Ascending aorta (tissue), 2 donors: ENCODE measurements at places on chromosomes 2 and 18.
A peak's percentile ranks its signal among the peaks of the same experiment; 100 is the strongest.

- no peak overlapping the region for H3K4me3 ChIP-seq
- H3K4me1 ChIP-seq, result no peaks in the 10 kb centered on the region
Observed at GRCh38 chr18:55634545-55634944, 46.6 kb upstream of the TCF4 start.

- H3K36me3 ChIP-seq, result no peaks in the 10 kb centered on the region
- H3K4me1 ChIP-seq, result peaks cover 7% of the 10 kb centered on the region
- H3K27me3 ChIP-seq, result no peaks in the 10 kb centered on the region
- no peak overlapping the region for H3K27ac ChIP-seq
- no peak overlapping the region for H3K4me3 ChIP-seq
Observed at GRCh38 chr2:8515864-8516533, 165.9 kb upstream of the ID2 start.

- H3K4me3 ChIP-seq, result peak overlapping the region; percentile 98
- H3K27me3 ChIP-seq, result no peaks in the 10 kb centered on the region
- DNase-seq, result peak; percentile 74
- peaks cover 11% of the 10 kb centered on the region for H3K36me3 ChIP-seq
- peaks cover 29% of the 10 kb centered on the region for H3K4me1 ChIP-seq
- peak overlapping the region; percentile 100 for H3K27ac ChIP-seq
Observed at GRCh38 chr2:231708773-231709635, 679 bp downstream of the PTMA start.

DNA sequence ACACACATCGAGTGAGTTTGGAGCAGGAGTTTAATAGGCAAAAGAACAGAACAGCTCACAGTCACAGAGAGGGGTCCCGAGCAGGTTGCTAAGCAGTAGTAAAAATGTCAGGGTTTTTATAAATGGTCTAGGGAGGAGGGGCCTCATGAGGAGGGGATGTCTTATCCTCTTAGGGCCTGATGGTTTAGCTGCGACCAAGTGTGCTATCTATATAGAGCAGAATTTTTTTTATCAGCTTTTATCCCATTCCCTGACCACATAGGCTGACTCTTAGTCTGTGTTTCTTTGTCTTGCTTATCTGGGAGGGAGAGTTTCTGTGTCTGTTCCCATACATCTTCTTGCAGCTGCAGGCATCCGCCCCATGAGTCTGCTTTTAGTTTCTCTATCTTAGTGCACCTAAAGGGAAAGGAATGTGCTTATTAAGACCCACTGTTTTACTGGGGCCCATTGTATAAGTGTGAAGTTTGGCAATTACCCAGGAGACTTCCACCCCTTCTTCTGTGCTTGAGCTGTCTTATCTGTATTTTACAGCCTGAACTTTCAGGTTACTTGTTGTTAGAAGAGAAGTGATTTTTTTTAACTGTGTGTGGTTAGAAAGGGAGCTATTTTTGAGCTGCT is 30.4 kb upstream of the GMCL1 start:
- H3K36me3 ChIP-seq, result no peaks in the 10 kb centered on the region
- H3K27ac ChIP-seq, result peak overlapping the region; percentile 85
- H3K4me1 ChIP-seq, result no peaks in the 10 kb centered on the region
- H3K4me3 ChIP-seq, result peak overlapping the region; percentile 49
- DNase-seq, result no peak

- H3K36me3 ChIP-seq, result no peaks in the 10 kb centered on the region
- H3K4me3 ChIP-seq, result no peak overlapping the region
- H3K27me3 ChIP-seq, result no peaks in the 10 kb centered on the region
- no peaks in the 10 kb centered on the region for H3K4me1 ChIP-seq
Observed at GRCh38 chr2:221154176-221154575, 417.9 kb downstream of the EPHA4 start.

DNA sequence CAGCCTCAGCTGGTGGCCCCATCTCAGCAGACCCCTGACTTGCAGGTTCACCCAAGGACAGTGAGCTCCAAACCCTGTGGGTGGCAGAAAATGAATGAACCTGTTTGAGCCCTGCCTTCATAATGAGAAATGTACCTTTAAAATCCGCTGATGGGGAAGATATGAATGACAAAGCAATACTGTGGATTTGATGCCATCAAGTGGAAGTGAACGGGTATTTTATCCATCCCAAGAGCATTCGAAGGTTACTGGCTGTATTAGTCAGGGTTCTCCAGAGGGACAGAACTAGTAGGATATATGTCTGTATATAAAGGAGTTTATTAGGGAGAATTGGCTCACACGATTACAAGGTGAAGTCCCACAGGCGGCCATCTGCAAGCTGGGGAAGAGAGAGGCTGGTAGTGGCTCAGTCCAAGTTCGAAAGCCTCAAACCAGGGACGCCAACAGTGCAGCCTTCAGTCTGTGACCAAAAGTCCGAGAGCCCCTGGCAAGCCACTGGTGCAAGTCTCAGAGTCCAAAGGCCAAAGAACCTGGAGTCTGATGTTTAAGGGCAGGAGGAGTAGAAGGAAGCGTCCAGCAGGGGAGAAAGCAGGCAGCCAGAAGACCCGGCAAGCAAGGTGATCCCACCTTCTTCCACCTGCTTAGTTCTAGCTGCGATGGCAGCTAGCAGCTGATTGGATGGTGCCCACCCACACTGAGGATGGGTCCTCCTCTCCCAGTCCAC is 32.1 kb downstream of the TOGARAM2 start:
- H3K4me1 ChIP-seq, result no peaks in the 10 kb centered on the region
- H3K27ac ChIP-seq, result no peak overlapping the region
- H3K36me3 ChIP-seq, result no peaks in the 10 kb centered on the region
- H3K27me3 ChIP-seq, result no peaks in the 10 kb centered on the region

DNA sequence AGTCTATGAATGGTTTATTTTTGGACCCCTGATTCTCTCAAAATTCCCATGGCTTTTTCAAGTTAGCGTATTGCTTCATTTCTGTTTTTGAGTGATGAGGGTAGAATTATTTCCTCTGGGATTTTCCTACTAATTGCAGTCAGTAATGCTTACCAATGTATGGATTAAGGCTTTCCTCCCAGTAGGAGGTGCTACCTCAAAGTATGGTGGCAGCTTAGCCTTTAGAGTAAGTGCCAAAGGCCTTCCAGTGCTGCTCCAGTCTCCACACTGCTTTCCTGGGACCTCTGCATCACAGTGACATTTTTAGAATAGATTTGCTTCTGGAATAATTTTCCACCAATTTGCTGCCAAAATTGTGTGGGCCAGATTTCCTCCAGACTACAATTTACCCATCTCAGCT is 16.2 kb upstream of the SSB start:
- no peak overlapping the region for H3K4me3 ChIP-seq
- no peaks in the 10 kb centered on the region for H3K27me3 ChIP-seq
- H3K36me3 ChIP-seq, result no peaks in the 10 kb centered on the region
- no peak for DNase-seq
- no peak overlapping the region for H3K27ac ChIP-seq

GRCh38 chr2:223884399-223884798 is 47.0 kb upstream of the AP1S3 start:
- DNase-seq, result no peak
- peaks cover 74% of the 10 kb centered on the region for H3K36me3 ChIP-seq
- H3K4me3 ChIP-seq, result no peak overlapping the region
- H3K4me1 ChIP-seq, result no peaks in the 10 kb centered on the region
- no peaks in the 10 kb centered on the region for H3K27me3 ChIP-seq

DNA sequence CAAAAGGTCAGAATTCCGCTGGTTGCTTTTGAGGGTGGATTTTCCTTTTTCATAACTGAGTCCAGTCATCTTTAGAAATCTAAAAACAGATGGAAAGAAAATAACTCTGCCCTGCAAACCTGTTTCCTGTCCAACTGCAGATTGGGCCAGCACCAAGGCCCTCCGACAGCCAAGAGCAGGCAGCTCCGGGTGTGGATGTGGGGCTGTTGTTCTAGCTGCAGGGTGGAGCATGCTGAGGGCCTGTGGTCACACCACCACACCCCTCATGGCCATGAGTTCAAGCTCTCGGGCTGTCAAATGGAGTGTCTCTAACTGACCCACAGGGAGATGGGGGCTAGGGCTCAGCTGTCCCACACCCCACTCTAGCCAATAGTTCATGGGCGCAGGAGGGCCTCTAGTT is 69.3 kb upstream of the BZW1 start:
- DNase-seq, result peak; percentile 91
- peak overlapping the region; percentile 41 for H3K4me3 ChIP-seq
- H3K36me3 ChIP-seq, result no peaks in the 10 kb centered on the region
- H3K4me1 ChIP-seq, result peaks cover 29% of the 10 kb centered on the region
- H3K27me3 ChIP-seq, result no peaks in the 10 kb centered on the region

DNA sequence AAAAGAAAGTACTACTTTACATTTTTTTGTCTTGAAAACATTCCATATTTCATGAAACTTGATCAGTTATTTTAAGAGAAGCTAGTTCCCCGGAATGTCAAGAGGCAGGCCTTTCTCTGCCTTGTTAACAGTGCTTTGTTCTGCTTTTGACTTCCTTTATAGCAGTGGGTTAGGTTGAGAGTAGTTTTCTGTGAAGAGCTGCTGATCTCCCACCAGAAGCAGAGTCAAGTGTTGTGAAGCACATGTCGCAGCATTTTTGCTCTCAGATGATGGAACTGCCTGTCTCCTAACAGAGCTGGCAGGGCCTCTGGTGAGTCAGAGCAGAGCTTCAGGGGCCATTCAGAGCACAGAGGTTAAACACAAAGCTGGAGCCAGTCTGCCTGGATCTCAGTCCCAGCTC is 871.8 kb downstream of the SLC4A3 start:
- no peaks in the 10 kb centered on the region for H3K27me3 ChIP-seq
- no peak overlapping the region for H3K4me3 ChIP-seq
- no peaks in the 10 kb centered on the region for H3K36me3 ChIP-seq
- no peaks in the 10 kb centered on the region for H3K4me1 ChIP-seq
- no peak overlapping the region for H3K27ac ChIP-seq
- DNase-seq, result peak; percentile 62

DNA sequence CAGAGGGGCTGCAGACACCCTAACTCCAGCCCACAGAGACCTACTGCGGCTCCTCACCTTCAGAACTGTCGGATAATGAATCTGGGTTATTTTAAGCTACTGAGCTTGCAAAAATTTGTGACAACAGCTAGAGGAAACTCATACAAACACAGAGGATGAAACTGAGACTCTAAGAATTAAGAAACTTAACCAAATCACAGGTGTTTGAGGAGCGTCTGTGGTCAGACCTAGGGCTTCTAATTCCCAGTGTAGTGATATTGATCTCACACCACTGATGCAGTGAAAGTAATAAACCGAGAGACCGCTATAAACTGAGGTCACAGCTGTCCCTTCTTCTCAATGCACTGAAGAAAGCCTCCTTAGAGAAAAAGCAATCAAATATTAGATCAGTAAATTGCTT is 110.1 kb downstream of the RGPD3 start:
- no peaks in the 10 kb centered on the region for H3K36me3 ChIP-seq
- no peak overlapping the region for H3K27ac ChIP-seq

DNA sequence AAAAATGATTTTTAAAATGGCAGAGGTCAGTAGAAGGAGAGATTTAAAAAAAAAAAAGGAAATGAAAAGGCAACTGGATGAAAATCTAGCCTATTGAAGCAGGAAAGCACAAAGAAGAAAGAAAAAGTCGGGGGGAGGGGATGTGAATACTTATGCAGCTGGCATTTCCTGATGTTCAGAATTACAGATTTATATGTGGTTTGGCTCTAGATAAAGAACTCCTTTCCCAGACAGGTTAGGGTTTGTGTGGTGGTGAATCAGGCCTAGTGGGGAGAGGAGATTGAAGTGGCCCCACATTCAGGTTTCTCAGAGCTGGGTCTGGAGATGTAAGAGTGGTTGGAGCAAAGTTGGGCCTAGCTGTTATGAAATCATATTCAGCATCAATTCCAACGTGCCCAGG is 394.4 kb downstream of the FIGN start:
- H3K27me3 ChIP-seq, result no peaks in the 10 kb centered on the region
- no peaks in the 10 kb centered on the region for H3K36me3 ChIP-seq
- no peak overlapping the region for H3K27ac ChIP-seq
- no peak overlapping the region for H3K4me3 ChIP-seq
- DNase-seq, result no peak

- H3K27me3 ChIP-seq, result no peaks in the 10 kb centered on the region
- H3K4me1 ChIP-seq, result no peaks in the 10 kb centered on the region
- DNase-seq, result no peak
- no peak overlapping the region for H3K4me3 ChIP-seq
- no peak overlapping the region for H3K27ac ChIP-seq
- no peaks in the 10 kb centered on the region for H3K36me3 ChIP-seq
Observed at GRCh38 chr18:35485852-35486251, 11.9 kb downstream of the INO80C start.

GRCh38 chr2:230153390-230153976 is 66.3 kb downstream of the SP110 start:
- no peak overlapping the region for H3K4me3 ChIP-seq
- no peaks in the 10 kb centered on the region for H3K4me1 ChIP-seq
- H3K36me3 ChIP-seq, result no peaks in the 10 kb centered on the region
- H3K27me3 ChIP-seq, result no peaks in the 10 kb centered on the region
- no peak for DNase-seq
